ENCODE measurements at places on chromosomes 6 and 20.
A peak's percentile ranks its signal among the peaks of the same experiment; 100 is the strongest.

DNA sequence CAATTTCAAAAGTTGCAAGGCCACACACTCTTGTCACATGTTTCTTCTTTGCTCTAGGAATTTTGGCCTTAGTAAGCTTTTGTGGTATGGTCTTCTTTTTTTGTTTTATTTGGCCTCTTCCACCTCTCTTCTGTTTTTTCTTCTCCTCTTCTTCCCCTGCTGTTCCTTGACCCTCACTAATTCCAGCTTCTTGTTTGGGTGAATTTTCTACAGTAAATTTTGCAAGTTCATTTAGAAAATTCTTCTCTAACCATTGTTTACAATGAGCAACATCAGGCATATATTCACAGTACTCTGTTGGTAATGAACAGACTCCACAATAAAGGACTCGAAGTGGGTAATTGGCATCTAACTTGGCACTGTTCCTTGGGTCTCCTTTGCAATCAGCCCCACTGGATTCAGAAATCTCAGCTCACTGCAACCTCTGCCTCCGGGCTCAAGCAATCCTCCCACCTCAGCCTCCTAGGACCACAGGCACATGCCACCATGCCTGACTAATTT, 5.0 kb downstream of the ASIP start:
- no peak for DNase-seq

DNA sequence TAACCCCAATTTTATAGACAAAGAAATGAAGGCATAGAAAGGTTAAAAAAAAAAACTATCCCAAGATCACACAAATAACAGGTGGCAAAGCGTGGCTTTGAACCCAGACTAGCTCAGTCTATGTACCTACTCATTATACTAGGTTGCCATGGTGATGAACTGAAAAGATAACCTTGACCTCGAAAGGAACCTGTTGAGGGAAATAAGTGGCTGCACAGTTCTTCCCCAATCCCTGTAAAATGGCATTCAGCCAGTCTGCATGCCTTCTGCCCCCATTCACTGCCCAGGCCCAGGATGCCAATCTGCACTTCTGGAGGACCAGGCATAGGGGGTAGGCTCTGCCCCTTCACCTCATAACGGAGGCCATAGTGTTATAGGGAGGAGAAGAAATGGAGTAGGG, 295.2 kb downstream of the PTPRT start:
- DNase-seq: no peak

DNA sequence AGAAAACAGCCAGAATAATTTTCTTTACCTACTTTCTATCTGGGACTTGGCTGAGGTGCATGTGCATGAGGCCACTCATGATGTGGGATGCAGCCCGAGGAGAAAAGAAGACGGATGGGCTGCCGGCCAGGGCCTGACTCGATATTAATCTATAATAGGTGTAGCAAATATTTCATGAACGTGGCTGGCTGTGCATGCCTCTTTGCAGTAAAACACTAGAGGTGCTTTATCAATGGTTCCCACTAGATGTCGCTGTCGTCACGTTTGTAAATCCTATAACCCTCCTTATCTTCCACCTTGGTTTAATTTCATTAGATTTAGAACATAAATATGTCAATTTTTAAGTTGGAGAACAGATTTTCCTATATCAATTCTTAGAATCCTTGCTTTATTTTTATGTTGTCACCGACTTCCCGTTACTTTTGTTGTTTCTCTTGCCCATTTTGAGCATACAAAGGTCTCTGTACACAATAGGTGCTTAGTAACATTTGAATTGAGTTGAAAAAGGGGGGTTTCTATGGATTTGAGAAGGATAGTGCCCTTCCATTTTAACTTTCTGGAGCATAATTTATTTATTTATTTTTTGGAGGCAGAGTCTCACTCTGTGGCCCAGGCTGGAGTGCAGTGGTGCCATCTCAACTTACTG, 19.6 kb upstream of the FERMT1 start:
- DNase-seq: peak; percentile 56

- DNase-seq: no peak
These were observed 27.3 kb downstream of the IGF2R start for GRCh38 chr6:159996087-159996622.

DNA sequence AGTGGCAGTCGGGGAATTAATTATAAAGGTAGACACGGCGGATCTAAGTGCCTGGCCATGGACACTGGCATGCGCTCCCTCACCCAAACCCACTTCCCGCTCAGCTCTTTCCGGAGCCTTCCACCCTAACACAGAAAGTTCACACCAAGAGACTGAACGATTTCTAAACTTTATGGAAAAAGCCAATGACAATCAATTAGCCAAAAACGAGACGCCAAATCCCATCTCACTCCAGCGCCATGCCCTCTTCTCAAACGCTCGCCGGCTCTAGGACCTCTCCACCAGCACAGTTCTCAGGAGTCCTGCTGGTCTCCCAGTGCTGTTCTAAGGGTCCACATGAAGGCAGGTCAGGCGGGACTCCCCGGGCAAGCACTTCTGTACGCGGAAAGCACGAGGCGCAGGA, 641 bp downstream of the SF3B5 start:
- DNase-seq: no peak

- no peak for DNase-seq
These were observed 94.4 kb upstream of the SIRPA start for GRCh38 chr20:1800777-1801176.

DNA sequence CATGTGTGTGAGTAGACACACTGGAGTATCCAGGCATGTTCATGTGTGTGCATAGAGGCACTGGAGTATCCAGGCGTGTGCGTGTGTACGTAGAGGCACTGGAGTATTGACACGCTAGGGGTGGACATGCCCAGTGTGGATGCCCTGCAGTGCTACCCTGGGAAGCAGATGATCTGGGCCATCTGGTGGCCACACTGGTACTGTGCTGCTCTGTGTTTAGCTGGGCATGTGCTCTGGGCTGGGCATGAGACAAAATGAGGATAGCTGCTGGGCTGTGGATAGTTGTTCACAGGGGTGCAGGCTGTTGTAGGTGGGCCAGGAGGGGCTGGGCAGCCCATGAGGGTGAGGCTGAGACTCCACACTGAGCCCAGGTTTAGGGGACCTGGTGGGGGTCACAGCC, 24.0 kb upstream of the NPBWR2 start:
- no peak for DNase-seq

DNA sequence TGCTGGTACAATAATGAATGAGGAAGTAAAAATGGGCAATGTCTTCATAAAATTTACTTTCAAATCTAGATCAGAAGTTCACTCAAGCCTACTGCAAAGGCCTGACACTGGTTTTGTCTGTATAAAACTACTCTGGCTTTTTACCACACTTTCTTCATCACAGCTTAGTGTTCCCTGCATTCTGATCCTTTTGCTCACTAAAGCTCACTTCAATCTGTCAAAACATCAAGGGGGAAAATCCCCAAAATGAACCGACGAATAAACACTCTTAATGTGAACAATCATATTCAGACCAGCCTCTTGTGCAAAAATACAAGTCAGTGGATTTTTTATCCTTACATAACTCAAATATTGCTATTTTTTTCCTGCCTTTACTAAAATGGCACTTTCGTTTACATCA, 98.5 kb downstream of the PRDM1 start:
- no peak for DNase-seq

GRCh38 chr6:108592371-108593337, 31.9 kb downstream of the FOXO3 start:
- no peak for DNase-seq

DNA sequence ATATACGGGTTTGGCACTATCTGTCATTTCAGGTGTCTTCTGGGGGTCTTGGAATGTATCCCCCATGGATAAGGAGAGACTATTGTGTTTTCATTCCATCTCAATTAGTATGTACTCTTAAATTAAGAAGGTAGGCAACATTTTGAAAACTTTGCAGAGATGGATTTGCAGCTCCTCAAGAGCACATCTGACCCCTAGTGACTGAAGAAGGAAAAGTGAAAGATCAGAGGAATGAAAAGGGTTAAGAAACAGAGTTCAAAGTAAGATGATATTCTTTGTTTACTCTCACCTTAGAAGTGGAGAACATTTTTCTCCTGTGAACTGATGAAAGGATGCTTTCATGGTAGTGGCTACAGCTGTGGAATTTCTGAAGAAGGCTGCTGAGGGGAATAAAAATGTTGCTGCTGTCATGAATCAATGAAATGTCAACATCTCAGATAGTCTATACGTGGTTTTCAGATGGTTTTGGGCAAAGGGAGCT, 41.5 kb downstream of the SH3BGRL2 start:
- no peak for DNase-seq

DNA sequence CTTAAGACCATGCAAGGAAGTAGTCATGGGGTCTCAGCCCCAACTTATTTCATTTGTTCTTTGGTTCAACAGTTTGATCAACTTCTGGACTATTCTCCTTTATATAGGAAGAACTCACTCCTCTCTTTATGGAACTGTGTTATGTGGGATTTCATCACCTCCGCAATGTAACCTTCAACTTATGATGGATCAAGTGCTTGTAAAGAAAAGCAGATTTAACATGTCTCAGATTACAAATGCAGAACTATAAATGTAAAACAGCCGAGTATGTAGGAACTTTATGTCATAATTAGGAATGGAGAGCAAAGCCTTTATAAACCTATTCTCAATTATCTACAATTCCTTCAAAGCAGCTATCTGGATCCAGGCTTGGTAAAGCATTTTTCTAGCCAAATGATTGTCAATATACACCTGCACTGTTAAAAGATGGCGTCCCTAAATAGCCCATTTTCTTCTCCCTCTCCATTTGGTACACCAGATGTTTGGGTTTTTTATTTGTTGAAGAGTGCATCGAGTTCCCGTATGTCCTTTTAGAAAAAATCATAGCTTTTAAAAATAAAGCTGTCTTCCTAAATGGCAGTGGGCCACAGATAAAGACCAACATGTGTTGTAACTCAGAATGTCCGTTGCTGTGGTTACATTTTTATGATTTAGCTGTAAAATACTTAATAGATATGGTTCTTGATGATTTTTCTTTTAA, 985.1 kb upstream of the SLC35B3 start:
- no peak for DNase-seq

DNA sequence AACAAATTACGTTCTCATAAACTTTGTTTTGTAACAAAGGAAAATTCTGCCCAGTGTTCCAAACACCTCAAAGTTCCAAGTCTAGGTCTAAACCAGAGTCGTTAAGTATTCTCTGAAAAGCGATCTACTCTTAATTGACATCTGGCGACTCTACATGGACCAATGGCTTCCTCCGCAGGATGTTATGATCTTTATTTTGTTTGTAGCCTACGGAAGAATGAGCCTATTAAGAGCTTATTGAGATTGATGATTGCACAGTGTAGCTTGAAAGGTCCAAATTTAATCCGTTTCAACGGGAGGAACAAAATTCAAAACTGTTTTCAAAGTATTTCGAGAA, 61.1 kb downstream of the FAM217A start:
- no peak for DNase-seq

DNA sequence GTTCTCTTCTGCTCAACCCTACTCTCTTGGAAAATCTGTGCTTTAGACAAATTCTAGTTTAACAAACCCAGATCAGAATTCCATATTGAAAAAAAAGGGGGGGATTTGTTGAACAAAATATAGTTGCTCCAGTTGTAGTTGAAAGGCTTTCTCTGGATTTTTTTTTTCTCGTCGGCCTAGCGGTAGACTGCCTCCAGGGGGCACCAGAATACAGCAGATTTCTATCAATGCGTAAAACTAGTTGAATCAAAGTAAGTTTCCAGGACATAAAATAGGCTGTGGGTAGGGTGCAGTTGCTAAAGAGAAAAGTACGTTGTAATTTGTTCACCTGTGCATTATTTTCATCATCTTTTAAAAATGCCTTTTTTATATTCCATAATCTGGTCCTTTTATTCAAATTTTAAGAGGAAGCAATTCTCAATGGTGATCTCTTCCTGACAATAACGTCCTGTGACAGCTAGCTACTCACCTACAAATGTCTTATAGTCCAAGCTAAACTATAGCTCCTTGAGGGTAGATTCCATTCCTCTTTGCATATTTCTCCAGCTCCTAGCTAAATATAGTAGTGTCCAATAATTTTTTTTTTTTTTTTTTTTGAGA, 105.4 kb downstream of the PERP start:
- no peak for DNase-seq

DNA sequence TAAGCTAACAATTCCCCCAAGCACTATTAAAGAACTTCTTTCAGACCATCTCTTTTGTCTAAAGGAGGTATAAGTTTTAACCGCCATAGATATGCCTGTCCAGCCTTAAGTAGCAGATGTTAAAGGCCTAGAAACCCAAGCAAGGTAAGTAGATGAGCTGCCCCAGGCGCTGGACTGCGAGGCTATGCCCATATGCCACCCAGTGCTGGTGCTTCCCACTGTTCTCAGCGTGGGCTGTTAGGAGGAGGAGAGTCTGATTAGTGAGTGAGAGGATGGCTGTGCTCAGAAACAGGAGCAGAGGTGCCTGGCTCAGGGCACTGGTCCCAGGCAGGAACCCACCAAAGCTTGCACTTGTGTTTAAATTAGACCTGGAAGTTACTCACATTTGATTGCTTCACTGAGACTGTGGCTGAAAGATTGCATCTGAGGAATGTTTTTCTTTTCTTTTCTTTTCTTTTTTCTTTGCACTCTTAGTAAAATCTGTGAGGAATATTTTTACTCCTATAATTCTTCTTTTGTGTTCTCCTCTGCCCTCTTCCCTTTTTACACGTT, 32.2 kb downstream of the PRPH2 start:
- no peak for DNase-seq

- no peak for DNase-seq
These were observed 123.3 kb downstream of the QRSL1 start for GRCh38 chr6:106752641-106753040.

DNA sequence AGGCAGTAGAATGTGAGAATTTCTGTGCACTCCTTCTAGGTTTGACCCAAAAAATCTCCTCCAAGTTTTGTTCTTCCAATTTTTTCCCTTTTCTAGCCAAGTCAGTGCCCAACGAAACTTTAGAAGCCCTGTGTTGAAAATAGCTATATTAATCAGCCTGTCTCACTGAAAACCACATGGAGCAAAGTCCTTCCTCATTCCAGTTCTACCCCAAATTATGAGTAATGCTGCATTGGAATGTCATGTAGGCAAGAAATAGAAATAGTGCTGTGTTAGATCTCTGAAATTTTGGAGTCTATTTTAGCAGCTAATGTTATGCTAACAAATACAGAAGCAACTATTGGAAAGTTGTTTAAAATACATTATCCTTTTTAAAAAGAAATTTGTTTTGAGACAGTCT, 725.5 kb downstream of the TBC1D32 start:
- no peak for DNase-seq

DNA sequence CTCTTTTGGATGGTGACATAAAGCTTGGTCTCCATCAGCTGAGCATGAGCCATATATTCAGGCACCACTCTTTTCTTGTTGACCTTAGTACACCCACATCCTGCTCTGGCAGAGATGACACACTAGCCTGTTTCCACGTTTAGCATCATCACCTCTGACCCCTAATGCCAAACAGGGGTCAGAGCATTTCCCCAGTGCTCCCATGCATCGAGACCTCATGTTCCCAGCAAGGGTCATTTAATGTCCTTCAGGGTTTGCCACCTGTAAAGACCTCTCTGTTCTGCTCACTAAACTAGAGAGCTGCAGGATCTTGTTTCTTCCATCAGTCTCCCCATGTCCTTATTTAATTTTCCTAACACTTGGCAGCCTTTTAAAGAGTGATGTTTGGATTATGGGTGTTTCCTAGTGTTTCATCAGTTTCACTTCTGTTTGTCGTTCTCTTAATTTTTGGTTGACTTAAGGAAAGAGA, 97.5 kb downstream of the AIG1 start:
- no peak for DNase-seq

GRCh38 chr6:73285674-73286283, 22.8 kb upstream of the KHDC1 start:
- no peak for DNase-seq

- no peak for DNase-seq
These were observed 152.3 kb downstream of the CDC5L start for GRCh38 chr6:44539701-44540355.

- DNase-seq: no peak
These were observed 291.4 kb downstream of the QKI start for GRCh38 chr6:163705923-163706322.
